ENCODE measurements at places on chromosomes 1 and 21.

DNA sequence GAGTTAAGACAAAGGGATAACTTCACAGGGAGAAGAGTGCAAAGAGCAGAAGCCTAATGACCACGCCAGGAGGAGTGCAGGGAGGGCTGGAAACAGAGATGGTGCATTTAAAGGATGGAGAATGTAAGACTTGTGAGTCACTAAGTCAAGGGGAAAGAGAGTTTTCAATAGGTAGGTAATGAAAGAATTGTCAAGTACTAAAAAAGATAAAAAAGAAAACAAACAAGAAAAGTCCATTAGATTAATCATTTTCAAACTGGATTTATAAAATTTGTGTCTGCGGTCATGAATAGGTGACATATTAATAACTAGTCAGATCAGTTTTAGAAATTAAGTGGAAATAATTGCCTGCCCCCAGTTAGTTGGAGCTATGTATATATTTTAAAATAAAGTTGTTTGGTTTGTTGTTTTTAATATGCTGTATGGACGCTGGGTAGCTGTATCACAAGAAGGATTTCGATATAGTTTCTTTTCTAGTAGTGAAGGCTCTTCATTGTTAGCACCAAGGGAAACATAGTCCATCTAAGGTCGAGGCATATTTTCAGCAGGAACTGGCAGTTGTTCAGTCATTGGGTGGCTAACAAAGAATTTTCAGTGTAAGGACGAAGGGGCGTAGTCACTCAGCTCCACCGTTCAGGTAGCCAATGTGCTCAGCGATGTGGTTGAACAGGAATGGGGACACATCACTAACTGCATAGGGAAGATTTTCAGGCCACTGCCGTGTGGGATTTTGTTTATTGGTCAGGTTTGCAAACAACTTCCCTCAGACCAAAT is 203.0 kb downstream of the TGFB2 start:
- no peak for DNase-seq

DNA sequence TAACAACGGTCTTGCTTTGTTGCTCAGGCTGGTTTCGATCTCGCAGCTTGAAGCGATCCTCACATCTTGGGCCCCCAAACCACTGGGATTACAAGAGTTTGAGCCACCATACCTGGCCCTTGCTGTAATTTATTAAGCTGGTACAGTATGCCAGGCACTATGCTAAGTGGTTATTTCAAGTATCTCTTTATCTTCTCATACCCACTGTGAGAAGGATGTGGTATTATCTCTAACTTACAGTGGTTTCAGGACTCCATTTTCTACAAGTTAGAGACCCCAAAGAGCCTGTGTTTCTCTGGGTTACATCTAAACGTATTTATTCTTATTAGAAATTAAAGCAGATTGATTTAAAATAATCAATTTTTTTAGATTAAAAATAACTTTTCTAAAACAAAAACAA is 8.1 kb upstream of the ST3GAL3 start:
- no peak for DNase-seq

GRCh38 chr1:185008838-185009237 is 34.5 kb upstream of the NIBAN1 start:
- no peak for DNase-seq

GRCh38 chr1:172321451-172321850 is 99.0 kb upstream of the C1orf105 start:
- peak; percentile 81 for DNase-seq

- peak; percentile 63 for DNase-seq
These were observed 2.4 kb upstream of the PDXK start for GRCh38 chr21:43716376-43717165.

GRCh38 chr1:182766881-182767645 is 22.5 kb upstream of the NPL start:
- DNase-seq: no peak

GRCh38 chr1:112904071-112904830 is 51.7 kb downstream of the SLC16A1 start:
- DNase-seq: peak; percentile 90

DNA sequence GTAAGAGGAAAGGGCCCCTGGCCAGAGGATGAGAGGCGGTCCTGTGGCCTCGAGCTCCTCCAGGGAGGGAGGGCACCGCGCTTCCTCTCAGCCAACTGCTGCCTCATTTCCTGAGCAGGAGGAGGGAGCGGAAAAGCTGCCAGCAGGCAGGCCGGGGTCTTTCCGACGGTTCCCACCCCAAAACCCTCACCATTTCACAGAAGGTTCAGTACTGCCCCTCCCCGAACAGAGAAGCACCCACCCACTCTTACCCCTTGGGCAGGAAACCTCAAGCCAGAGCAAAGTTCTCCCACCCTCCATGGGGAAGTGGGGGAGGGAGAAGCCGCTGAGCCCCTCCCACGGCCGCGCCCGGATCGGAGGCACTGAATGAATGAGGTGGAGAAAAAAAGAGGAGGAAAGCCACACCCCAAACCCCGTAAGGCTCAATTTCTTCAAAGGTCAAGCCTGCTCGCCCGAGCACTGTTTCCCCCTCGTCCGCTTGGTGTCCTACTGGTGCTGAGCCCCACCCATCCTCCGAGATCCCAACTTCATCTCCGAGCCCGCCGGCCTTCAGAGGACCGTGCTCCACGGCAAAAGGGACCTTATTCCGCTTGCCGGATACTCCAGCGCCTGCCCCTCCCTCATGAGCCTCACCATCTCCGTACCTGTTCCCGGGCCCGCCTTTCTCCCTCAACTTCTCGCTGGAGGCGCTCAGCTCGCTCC is 9.4 kb downstream of the TPM3 start:
- DNase-seq: peak; percentile 81

DNA sequence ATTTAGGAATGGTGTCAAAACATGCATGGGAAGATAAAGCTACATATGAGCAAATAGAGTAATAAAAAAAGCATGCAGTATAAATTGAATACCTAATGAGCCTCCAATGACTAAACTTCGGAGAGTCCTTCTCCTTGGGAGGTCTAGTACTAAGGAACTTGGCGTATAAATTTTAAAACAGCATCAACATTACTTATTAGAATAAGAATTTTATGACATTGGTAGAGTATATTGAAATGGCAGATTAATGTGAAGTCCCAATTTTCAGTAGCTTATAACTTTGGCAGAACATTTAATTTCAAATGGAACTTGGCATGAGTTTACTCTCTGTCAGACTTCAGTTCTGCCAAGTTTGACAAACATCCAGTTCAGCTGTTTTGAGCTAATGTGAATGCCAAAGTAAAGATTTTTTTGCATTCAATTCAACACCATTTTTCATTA is 104.7 kb upstream of the RGS18 start:
- DNase-seq: no peak

- no peak for DNase-seq
These were observed 2.4 kb upstream of the FAM110D start for GRCh38 chr1:26156285-26157038.

DNA sequence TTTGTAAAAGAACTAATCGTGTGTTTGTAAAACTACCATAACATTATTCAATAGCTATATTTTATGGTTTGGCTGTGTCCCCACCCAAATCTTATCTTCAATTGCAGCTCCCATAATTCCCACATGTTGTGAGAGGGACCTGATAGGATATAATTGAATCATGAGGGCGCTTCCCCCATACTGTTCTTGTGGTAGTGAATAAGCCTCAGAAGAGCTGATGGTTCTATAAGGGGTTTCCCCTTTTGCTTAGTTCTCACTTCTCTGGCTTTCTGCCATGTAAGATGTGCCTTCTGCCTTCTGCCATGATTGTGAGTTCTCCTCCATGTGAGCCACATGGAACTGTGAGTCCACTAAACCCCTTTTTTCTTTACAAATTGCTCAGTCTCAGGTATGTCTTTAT is 1372.3 kb downstream of the AMY1C start:
- no peak for DNase-seq

DNA sequence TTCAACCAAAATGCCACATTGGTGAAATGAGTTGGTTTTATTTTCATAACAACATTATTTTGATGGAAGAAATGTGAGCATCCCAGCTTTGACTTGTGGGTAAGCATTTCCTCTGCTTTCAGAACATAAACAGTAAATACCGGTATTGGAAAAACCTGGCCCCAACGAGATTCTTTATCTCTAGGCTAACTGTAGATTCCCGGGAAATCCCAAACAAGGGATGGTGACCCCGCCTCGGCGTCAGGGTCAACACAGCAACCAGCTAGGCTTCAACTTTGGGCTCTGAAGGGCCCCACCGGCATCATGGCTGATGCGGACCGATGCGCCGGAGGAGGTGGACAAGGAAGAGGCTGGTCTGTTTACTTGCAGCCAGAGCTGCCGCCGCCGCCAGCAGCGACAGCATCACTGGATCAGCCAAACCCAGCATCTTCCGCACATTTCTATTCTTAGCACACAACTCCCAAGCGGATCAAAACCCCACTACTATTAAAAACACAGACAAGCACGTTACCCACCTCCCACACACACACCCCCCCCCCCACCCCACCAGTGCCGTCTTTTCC is 1.1 kb downstream of the AKT3 start:
- peak; percentile 60 for DNase-seq

DNA sequence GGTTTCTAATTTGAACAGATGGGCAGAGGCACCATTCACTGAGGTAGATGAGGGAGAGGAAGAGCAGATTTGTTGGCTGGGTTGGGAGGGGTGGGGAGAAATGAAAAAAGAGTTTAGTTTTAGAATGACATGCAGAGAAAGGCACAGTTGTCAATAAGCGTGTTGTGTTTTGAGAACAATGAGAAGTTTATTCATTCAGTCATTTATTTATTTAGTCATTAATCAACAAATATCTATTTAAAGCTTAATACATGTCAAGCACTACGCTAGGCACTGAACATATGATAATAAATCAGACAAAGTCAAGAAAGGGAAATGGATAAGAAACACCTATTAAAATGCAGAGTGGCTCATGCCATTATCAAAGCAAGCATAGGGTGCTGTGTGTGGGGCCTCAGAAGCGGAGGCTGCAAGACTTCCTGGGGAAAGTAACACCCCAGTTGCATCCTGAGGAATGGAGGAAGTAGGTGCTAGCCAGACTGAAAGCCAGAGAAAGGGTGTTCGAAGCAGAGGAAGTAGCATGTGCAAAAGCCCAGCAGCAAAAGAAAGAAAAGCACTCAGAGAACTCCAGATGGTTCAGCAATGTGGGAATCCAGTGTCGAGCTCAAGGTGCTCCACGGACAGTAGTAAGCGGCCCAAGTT is 114.1 kb downstream of the RNF220 start:
- DNase-seq: no peak

- DNase-seq: no peak
These were observed 54.7 kb upstream of the CLDN14 start for GRCh38 chr21:36534656-36535055.

- no peak for DNase-seq
These were observed 5.5 kb upstream of the TOMM20 start for GRCh38 chr1:235134171-235134570.

DNA sequence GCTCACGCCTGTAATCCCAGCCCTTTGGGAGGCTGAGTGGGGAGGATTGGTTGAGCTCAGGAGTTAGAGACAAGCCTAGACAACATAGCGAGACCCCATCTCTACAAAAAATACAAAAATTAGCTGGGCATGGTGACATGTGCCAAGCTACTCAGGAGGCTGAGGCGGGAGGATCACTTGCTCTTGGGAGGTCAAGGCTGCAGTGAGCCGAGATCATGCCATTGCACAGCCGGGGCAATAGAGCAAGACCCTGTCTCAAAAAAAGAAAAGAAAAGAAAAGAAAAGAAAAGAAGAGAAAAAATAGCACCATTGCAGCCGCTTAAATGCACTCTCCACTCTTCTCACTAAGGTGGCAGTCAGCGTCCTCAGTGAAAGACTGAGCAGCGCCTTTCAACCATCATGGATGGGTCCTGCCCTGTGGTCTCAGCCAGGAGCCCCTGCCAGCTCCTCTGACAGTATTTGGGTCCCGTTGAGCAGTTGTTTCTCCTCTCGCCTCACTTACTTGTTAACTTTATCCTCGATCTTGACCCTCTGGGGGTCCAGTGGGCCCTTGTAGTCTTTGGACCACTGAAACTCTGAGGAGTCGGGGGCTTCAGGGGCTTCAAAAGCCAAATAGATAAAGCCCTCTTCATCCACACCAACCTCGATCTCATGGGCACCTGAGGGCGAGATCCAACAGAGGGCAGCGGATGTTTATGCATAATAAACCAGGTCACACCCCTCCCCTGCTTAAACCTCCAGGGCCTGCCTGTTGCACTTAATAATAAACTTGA is 36.9 kb downstream of the MYOM3 start:
- no peak for DNase-seq

- no peak for DNase-seq
These were observed 312.6 kb downstream of the DUSP10 start for GRCh38 chr1:221429264-221429663.

DNA sequence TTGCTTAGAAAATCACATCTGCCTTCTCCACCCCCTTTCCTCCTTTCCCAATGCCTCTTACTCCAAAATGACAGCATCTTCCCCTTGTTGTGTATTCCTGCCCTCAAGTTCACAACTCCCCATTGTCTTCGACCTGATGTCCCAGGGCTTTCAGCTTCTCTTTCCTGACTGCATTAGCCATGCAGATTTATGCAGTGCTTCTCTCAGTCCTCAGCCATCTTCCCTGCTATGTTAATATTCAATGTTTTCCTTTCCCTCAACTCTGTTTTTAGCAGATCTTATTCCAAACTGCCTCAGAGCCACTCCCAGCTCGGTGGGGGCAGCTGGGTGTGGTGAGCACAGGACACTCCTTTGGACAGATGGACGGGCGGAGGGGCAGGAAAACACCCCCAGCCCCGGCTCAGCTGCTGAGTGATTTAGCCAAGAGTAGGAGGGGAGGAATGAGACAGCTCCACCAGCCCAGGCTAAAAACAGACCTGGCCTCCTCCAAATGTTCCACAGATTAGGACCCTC is 71.0 kb downstream of the CD2 start:
- DNase-seq: no peak

GRCh38 chr21:33259428-33259827 is 6.7 kb upstream of the IL10RB start:
- DNase-seq: no peak

- DNase-seq: no peak
These were observed 42.8 kb downstream of the MTR start for GRCh38 chr1:236837897-236838296.

GRCh38 chr21:35048183-35048601 is 910 bp downstream of the RUNX1 start:
- DNase-seq: peak; percentile 30

GRCh38 chr1:64245495-64245894 is 42.1 kb downstream of the UBE2U start:
- no peak for DNase-seq

Data from astrocyte (in vitro differentiated cells and primary cell).